ENCODE measurements at places on chromosomes 16 and 17.

- DNase-seq = no peak
These were observed 359.6 kb upstream of the CCL2 start for GRCh38 chr17:33895491-33895890.

- DNase-seq = no peak
These were observed 222.5 kb downstream of the FOXL1 start for GRCh38 chr16:86800894-86801293.

DNA sequence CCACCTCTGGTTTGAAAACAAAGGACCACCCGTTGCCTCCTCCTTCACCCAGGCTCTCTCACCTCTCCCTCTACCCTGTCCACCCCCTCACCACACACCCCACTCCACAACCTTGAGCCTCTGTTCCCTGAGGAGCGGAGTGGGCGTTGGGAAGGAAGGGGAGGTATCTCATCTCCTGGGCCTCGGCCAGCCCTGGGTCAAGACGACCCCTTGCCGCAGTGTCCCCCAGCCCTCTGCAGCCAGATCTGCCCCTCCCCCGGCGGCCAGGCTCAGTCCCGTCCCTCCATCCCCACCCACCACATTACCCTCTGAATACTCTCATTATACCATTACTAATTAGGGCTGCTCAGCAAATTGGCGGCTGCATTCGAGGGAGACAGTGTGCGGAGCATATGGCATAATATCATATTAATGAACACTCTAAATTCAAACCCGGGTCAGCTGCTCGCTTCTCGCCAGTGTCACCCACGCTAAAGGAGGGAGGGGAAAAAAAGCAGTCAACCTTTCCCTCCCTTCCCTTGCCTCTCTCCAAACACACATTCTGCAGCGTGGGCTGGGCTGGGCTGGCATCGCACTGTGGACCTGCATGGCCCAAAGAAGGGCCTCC lies 123.2 kb upstream of the LHX1 start:
- no peak for DNase-seq

DNA sequence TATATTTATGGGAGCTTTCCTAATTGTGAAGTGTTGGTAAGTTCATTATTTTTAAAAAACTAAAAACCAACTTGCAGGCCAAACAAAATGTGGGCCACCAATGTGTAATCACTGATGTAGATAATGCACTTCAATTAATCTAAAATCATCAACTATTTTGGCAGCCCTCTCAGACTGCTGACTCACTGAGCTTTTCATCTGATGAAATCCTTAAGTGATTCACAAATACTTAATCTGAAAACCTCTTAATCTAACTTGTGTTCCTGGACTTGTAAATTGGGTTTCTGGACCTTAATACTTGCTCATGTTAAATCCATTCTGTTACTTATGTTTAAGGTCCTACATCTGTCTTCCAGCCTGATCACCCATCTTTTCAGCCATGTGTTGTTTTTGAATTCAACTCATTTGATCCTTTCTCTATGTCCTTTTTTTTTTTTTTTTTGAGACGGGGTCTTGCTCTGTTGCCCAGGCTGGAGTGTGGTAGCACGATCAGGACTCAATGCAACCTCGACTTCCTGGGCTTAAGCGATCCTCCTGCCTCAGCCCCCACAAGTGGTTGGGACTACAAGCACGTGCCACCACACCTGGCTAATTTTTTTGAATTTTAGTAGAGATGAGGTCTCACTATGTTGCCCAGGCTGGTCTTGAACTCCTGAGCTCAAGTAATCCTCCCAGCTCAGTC lies 39.0 kb downstream of the PRKCB start:
- DNase-seq = no peak

DNA sequence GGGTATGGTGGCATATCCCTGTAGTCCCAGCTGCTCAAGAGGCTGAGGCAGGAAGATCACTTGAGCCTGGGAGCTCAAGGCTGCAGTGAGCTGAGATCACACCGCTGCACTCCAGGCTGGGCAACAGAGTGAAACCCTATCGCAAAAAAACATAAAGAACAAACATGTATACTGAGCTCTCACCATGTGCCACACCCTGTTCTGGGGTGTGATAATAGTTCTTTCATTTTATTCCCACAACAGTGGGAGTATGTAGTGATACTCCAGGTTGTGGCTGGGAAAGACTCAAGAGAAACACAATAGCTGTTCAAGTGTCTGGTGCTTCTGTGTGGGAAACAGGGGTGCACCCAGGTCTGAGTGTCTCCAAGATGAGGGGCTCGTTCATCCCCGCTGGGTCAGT lies 90.7 kb downstream of the SOCS1 start:
- no peak for DNase-seq

DNA sequence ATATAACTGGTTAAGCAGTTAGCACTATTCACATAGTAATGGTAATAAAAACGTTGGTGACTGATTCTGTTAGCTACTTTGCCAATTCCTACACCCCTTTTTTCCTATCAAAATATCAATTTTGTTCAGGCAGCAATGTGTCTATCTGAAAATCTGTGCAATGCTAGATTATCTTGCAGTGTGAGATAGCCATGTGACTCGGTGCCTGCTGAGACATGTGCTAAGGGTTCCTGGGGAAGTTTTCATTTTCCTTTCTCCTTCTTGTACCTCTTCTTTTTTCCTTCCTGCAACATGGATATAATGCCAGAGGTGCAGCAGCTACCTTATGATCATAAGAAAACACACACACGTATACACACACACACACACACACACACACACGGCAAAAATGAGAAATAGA lies 100.5 kb upstream of the SHISA6 start:
- no peak for DNase-seq

Measured in activated T-helper 1 cell treated with anti-CD3 and anti-CD28 coated beads, Interleukin-2, amount 50 U/mL, for 16 hours (primary cell).